Cardiac muscle cell (in vitro differentiated cells and primary cell): ENCODE measurements at places on chromosomes 3 and 15. TPM values are rescaled to one million over a fixed set of nuclear protein-coding genes. Genes with fewer than 3 reads are reported as not detected.

DNA sequence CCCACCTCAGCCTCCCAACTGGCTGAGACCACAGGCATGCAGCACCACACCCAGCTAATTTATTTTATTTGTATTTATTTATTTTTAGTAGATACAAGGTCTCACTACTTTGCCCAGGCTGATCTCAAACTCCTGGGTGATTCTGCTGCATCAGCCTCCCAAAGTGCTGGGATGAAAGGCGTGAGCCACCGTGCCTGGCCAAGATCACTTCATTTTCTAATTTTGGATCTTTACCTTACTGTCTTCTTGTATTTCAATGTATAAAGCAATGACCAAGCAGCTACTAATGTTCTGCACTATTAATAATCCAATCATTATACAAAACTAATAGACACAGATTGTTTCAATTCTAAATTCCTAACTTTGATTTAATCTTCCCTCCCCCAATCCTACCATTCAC is 56.2 kb downstream of the LRRFIP2 start:
- H3K27ac ChIP-seq: no peak overlapping the region
- no peaks in the 10 kb centered on the region for H3K27me3 ChIP-seq
- H3K4me3 ChIP-seq: no peak overlapping the region
- no peak for DNase-seq
- no peaks in the 10 kb centered on the region for H3K36me3 ChIP-seq

DNA sequence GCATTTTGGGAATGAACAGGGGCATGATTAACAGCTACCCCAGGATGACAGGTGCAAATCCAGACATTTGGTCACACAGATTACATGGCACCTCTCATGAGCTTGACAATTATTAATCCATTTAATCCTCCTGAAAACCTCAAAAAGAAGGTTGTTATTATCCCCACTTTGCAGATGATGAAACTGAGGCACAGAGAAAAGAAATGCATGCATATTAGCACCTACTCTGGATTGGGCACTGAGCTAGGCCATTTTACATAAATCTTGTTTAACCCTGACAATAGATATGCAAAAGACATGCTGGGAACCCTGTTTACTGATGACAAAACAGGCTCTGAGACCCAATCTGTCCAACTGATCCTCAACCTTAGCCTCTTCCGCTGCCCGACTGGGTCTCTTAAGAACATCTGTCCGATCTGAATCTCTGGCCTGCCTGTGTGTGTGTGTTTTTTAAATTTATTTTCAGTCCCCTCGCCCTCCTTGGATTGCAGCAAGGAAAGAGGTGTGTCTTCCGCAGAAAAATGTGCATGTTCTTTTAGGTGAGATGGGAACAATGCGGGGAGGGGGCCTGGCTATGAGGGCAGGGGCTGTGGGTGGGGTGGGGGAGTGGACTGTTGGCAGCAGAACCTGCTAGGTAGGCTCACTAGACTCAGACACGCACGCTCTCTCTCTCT is 162.5 kb downstream of the WNT7A start:
- H3K4me1 ChIP-seq: no peaks in the 10 kb centered on the region
- DNase-seq: no peak
- no peak overlapping the region for H3K27ac ChIP-seq
- no peaks in the 10 kb centered on the region for H3K27me3 ChIP-seq

DNA sequence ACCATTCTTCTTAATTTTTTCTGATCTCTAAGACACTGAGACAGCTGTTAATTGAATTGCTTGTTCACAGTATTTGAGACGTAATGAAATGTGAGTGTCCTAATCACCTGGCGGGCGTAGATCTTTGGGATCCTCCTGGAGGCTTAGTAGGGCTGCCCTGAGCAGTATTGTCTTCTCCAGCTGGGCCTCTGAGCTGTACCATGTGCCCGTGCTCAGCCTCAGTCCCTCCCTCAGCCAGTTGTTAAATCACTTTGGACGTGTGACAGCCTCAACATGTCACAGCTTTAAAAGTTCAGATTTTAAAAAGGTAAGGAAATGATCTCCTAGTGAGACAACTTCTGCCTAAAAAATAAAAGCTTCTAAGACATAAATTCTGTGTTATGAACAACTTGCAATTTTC is 35.5 kb downstream of the IGF1R start:
- DNase-seq: no peak
- no peaks in the 10 kb centered on the region for H3K27me3 ChIP-seq
- H3K4me1 ChIP-seq: peaks cover 22% of the 10 kb centered on the region
- H3K4me3 ChIP-seq: no peak overlapping the region
- no peaks in the 10 kb centered on the region for H3K36me3 ChIP-seq

The CYP19A1 gene
- polyA plus RNA-seq: 2.6 TPM in 1 of 2 replicates, not detected in the other

The GOLIM4 gene
- polyA plus RNA-seq: 61.9 and 73.3 TPM in 2 replicates

GRCh38 chr3:11514191-11514821 is 129.4 kb downstream of the VGLL4 start:
- no peak overlapping the region for H3K4me3 ChIP-seq
- no peak overlapping the region for H3K27ac ChIP-seq
- H3K27me3 ChIP-seq: no peaks in the 10 kb centered on the region
- H3K36me3 ChIP-seq: no peaks in the 10 kb centered on the region

The CHRD gene
- 10.8 and 20.4 TPM in 2 replicates for polyA plus RNA-seq

GRCh38 chr3:122890077-122890719 is 95.3 kb downstream of the SLC49A4 start:
- H3K27ac ChIP-seq: peak overlapping the region; percentile 27
- no peaks in the 10 kb centered on the region for H3K27me3 ChIP-seq
- no peak overlapping the region for H3K4me3 ChIP-seq
- H3K36me3 ChIP-seq: no peaks in the 10 kb centered on the region
- DNase-seq: peak; percentile 91

DNA sequence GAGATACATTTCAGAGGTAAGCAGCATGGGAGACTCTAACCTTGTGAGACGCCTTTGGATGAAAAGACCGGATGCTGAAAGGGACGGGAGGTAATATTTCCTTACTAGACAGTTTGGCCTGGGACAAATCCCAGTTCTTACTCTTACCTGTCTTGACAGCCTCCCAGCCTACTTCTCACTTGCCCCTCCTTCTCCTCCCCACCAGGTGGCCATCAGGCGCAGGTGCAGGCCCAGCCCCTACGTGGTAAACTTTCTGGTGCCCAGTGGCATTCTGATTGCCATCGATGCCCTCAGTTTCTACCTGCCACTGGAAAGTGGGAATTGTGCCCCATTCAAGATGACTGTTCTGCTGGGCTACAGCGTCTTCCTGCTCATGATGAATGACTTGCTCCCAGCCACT is 6.3 kb downstream of the HTR3D start:
- H3K27ac ChIP-seq: no peak overlapping the region
- H3K27me3 ChIP-seq: no peaks in the 10 kb centered on the region
- no peaks in the 10 kb centered on the region for H3K36me3 ChIP-seq
- H3K4me3 ChIP-seq: no peak overlapping the region
- H3K4me1 ChIP-seq: no peaks in the 10 kb centered on the region

DNA sequence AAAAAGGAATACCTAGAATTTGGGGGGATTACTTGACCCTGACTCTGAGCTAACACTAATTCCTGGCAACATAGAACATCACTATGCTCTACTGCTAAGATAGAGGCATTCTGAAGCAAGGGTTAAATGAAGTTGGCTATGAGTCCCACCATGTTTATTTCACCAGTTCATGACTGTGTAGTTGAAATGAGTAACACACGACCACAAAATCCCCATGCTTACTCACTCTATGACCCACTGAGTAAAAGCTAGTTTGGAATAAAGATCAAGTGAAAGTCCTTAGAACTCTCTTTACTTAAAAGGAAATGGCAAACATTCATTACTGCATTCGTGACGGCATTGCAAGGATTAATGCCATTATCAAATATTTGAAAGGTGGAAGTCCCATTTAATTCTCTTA is 47.4 kb downstream of the MRPL46 start:
- DNase-seq: no peak
- no peak overlapping the region for H3K27ac ChIP-seq
- H3K4me3 ChIP-seq: no peak overlapping the region
- H3K36me3 ChIP-seq: no peaks in the 10 kb centered on the region
- no peaks in the 10 kb centered on the region for H3K4me1 ChIP-seq

The PIGBOS1 gene
- 26.0 and 30.4 TPM in 2 replicates for polyA plus RNA-seq

GRCh38 chr3:86800116-86800515 is 190.8 kb downstream of the VGLL3 start:
- H3K4me3 ChIP-seq: no peak overlapping the region
- no peaks in the 10 kb centered on the region for H3K27me3 ChIP-seq
- no peak for DNase-seq
- H3K4me1 ChIP-seq: no peaks in the 10 kb centered on the region

- H3K4me1 ChIP-seq: no peaks in the 10 kb centered on the region
- no peaks in the 10 kb centered on the region for H3K36me3 ChIP-seq
- H3K4me3 ChIP-seq: no peak overlapping the region
- no peak for DNase-seq
- H3K27me3 ChIP-seq: no peaks in the 10 kb centered on the region
These were observed 148.8 kb downstream of the SLC9A9 start for GRCh38 chr3:143699424-143699823.

The FBXL22 gene
- polyA plus RNA-seq: 19.0 and 26.5 TPM in 2 replicates

DNA sequence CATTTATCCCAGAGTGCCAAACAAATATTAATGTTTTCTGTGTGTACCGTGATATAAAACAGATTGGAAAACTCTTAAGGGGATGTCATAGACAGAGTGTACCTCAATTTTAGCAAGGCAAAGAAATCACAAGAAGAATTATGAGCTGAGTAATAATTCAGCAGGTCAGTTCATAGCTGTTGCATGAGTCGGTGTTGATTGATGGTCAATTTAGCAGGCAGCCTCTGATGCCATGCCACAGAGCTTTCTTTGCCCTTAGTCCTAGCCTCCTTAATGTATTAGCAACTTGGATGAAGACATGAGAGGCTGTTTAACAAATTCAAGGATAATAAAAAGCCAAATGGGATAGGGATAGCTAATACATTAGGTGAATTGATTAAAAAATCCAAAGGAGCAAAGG is 6.8 kb downstream of the SLC35A5 start:
- no peaks in the 10 kb centered on the region for H3K27me3 ChIP-seq
- H3K27ac ChIP-seq: no peak overlapping the region
- no peak for DNase-seq

The GOLGA6L24 gene
- not detected in 2 replicates for polyA plus RNA-seq

The PTH1R gene
- 112 and 164 TPM in 2 replicates for polyA plus RNA-seq

- DNase-seq: no peak
- no peaks in the 10 kb centered on the region for H3K4me1 ChIP-seq
- no peak overlapping the region for H3K4me3 ChIP-seq
- H3K27ac ChIP-seq: no peak overlapping the region
These were observed 5.1 kb downstream of the FAM107A start for GRCh38 chr3:58572013-58572633.

DNA sequence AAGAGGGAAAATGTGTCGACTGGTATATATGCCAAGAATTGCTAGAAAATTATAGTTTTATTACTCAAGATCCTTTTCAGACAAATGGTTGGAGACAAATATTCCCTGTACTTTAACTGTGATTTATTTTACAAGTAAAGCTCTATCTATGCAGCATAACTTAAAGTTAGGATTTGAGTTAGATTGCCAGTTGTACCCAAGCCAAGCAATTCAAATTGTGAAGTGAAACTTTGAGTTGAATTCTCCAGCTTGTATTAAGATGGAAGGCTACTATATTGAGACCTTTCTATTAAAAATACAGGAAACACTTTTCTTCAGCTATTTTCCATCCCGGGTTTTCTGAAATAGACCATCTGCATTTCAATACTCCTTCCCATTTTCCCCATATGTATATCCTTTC is 333.1 kb upstream of the RBMS3 start:
- no peaks in the 10 kb centered on the region for H3K27me3 ChIP-seq
- DNase-seq: no peak
- H3K36me3 ChIP-seq: no peaks in the 10 kb centered on the region

The GOLGA6A gene
- polyA plus RNA-seq: 0.24 TPM in 1 of 2 replicates, not detected in the other

DNA sequence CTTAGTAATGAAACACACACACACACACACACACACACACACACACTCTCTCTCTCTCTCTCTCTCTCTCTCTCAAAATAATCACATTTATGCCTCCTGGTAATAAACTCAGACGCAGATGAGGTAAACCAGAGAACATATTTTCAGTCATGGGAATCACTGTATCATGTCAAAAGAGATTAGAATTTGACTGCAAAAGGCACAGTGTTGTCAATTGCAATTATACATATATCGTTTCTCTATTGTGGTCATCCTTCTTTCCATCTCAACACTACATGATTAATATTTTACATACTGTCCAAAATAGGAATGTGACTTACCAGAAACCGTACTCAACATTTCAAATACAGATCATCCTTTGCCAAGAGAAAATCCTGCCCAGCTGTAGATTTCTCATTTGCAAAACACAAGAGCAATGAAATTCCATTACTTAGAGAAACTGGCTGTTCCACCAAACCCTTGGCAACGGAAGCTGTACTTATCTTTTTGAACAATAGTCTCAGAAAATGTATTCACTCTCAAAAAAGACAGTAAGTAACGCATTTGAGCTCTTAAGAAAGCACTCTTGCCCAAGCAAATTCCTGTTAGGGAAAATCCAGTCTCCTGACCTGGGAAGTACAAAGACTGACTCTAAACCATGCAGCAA is 24.3 kb downstream of the PDZRN3 start:
- H3K4me3 ChIP-seq: no peak overlapping the region
- DNase-seq: peak; percentile 97

- H3K4me1 ChIP-seq: peaks cover 3% of the 10 kb centered on the region
- no peaks in the 10 kb centered on the region for H3K36me3 ChIP-seq
- peak; percentile 34 for DNase-seq
- no peak overlapping the region for H3K27ac ChIP-seq
- no peaks in the 10 kb centered on the region for H3K27me3 ChIP-seq
- no peak overlapping the region for H3K4me3 ChIP-seq
These were observed 97.7 kb upstream of the PHLDB2 start for GRCh38 chr3:111761309-111761795.
